AG20443 (cell line): ENCODE measurements at places on chromosomes 6 and 20.

- DNase-seq: no peak
Measured at GRCh38 chr6:134875367-134875766, 74.5 kb downstream of the ALDH8A1 start.

DNA sequence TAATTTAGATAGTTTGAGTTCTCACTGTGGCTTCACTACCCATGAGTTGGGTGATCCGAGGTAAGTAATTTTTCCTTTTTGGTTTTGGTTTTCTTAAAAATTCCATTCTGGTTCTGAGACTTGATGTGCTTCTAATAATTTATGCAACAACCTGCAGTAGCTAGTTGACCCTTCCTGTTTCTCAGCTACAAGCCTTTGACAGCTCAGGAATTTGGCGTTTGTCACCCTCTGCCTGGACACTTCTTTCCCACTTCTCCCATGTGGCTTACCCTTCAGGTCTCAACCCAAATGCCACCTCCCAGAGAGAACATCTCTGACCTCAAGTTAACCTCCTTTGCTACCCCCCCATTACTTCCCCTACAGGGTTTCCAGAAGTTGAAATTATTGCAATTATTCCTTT, 49.7 kb upstream of the TSHZ2 start:
- DNase-seq: no peak

GRCh38 chr6:132933090-132933489, 118.7 kb downstream of the RPS12 start:
- DNase-seq: no peak

DNA sequence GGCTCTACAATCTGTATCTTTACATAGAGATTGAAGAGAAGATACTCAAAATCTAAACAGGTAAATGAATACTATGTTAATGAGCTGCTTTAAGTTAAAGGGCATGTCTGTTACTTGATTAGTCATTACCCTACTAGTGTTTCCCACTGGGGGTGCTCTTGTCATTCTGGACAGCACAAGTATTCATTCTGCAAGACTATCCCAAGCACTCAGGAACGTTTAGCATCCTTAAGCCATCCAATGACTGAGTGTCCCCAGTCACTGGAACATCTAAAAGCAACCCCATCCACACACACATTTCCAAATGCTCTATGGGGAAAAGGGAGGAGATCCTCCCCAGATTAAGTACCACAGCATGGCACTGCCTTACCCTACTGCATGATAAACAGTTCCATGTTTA, 25.7 kb downstream of the EZR start:
- peak; percentile 57 for DNase-seq

- DNase-seq: no peak
Measured at GRCh38 chr6:125354649-125355048, 52.9 kb upstream of the HDDC2 start.

- DNase-seq: no peak
Measured at GRCh38 chr6:3912361-3913076, 63.3 kb downstream of the FAM50B start.

- no peak for DNase-seq
Measured at GRCh38 chr6:45371924-45372573, 5.7 kb downstream of the SUPT3H start.

GRCh38 chr6:15421945-15422733, 176.3 kb downstream of the JARID2 start:
- DNase-seq: no peak

- no peak for DNase-seq
Measured at GRCh38 chr6:16493112-16493511, 254.7 kb downstream of the GMPR start.

GRCh38 chr20:62819494-62820174, 2.8 kb downstream of the COL9A3 start:
- DNase-seq: peak; percentile 77

- no peak for DNase-seq
Measured at GRCh38 chr6:110410511-110410910, 4.9 kb downstream of the DDO start.

- DNase-seq: no peak
Measured at GRCh38 chr20:9415426-9415825, 99.0 kb upstream of the LAMP5 start.

DNA sequence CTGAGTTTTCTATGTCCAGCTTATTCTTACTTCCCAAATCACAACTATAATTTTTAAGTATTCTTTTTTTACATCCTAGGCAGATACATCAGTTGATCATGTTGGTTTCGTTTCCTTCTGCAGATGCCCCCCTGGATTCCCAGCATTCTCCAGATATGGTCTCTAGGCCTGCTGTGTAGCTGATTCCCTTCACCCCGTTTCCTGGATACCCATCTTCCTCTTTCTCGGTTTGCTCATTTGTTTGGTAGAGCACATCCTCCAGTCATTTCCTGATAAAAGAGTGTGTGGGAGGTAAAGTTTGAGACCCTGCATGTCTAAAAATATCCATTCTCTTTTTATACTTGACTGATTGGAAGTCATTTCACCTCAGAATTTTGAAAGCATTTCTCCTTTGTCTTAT, 66.4 kb downstream of the ANKS1A start:
- no peak for DNase-seq

GRCh38 chr20:52153896-52154295, 37.7 kb downstream of the ZFP64 start:
- DNase-seq: no peak

DNA sequence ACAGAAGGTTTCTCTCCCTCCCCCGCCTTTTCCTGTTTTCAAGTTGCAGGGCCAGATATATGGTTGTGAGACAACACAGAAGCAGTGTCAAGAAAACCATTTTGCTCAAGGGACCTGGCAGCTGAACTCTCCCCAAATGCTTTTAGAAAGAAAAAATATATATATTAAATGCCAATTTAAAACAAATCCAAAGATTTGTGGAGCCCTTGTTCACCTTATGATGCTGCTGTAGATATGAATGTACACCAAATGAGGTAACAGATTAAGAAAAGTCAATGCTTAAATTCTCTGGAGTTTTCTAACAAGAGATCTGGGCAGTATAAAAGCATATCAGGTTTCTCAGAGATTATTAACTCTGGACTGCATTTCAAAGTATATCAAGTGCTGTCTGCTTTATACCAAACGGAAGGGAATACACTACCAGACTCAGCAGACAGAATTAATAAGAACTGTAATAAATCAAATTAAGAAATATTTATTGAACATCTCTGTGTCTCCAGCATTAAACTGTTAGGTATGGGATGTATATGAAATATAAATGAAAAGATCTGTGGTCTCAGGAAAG, 357.5 kb downstream of the HDGFL1 start:
- no peak for DNase-seq

- no peak for DNase-seq
Measured at GRCh38 chr6:108744244-108744972, 103.8 kb upstream of the ARMC2 start.

DNA sequence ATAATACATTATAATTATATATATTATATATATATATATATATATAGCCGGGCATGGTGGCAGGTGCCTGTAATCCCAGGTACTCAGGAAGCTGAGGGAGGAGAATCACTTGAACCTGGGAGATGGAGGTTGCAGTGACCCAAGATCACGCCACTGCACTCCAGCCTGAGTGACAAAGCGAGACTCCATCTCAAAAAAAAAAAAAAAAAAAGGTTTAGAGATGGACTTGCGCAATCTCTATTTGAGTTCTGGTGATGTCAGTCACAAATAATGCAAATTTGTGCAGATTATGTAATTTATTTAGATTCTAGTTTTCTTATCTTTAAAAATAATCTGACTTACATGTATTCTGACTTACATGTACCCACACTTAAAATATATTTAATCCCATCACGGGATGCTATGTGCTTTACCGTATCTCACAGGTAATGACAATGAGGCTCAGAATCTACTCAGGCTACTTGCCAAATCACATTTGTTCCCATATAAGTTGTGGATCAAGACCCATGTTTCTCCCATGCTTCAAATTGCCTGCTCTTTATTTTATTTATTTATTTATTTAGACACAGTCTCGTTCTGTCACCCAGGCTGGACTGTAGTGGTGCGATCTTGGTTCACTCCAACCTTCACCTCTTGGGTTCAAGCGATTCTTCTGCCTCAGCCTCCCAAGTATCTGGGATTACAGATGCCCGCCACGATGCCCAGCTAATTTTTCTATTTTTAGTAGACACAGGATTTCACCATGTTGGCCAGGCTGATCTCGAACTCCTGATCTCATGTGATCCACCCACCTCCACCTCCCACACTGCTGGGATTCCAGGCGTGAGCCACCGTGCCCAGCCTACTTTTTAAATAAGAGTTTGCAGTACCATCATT, 7.6 kb upstream of the UST start:
- DNase-seq: no peak

DNA sequence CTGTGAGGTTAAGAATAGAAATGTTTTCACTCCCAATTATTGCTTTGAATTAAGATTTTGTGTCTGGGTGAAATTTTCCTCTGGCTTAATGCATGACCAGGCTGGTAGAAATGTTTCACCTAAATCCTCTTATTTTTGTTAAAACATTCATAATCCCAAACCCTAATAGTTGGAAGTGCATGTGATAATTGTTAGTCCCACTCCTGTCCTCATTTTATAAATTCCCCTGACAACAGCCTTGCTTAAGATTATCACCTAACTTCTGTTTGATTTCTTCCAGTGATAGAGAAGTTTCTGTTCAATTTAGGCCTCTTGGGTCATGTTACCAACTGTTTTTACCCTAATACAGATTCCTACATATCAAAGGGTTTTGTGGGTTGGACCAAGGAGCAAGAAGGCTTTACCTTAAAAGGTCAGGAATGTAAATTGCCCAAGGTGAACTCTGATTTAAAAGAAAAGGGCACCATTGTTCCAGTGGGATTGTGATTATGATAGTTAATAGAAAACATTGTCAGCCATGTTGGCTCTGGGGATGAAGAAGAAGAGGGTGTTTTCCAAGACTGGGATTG, 158.7 kb upstream of the CENPW start:
- DNase-seq: no peak

- DNase-seq: peak; percentile 36
Measured at GRCh38 chr6:36679043-36679833, 724 bp downstream of the CDKN1A start.

DNA sequence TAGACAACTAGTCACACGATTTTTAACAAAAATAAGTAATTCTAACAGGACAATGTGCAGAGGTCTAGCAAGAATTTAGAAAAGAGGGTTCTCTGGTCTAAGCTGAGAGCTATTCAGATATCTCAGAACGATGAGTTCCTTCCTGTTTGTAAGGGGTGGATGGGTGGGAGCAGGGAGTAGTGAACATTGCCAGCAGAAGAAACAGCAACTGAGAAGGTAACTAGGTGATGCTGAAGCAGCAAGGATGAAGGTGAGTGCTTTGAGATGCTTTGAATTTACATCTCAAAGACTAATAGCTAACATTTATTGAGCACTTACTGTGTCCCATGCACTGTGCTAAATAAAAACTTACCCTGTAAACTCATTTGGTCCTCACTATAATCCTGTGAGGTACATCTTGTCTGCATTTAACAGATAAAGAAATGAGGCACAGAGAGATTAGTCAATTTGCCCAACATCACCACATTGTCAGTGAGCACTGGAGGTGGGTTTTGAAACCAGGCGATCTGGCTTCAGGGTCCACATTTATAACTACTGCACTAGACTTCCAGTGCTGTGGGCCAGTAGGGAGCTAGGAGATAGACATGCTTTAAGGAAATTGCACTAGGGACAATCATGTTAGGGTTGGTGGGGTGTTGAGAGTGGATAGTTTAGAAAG, 15.7 kb downstream of the BRD2 start:
- DNase-seq: no peak

DNA sequence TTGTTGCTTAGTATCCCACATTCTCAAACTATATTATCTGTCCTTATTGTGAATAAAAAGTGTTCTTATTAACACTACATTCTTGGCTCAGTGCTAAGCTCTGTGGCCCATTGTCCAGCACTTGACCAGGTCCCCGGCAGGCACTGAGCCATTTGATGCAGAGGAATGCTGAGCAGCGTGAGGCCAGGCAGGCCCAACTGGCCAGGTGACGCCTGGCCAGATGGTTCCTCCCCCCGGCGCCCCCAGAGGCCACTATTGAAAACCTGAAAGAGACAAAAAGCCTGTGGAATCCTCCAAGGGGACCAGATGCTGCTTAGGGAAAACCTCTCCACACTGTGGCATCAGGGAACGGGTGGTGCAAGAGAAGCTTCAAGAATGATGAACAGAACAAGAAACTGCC, 597.5 kb upstream of the JAG1 start:
- DNase-seq: no peak
